ENCODE measurements at places on chromosomes 2 and 18. TPM values are rescaled to one million over a fixed set of nuclear protein-coding genes. Genes with fewer than 3 reads are reported as not detected.
A peak's percentile ranks its signal among the peaks of the same experiment; 100 is the strongest.

Gene PPIL3
- total RNA-seq = 19.2 TPM

Gene DSG1
- total RNA-seq = not detected

Gene HOXD13
- total RNA-seq = not detected

Gene RNF125
- total RNA-seq = 2.8 TPM

Gene LIMS2
- total RNA-seq = 5.0 TPM

Gene FRZB
- 0.79 TPM for total RNA-seq

Gene EPB41L5
- 23.2 TPM for total RNA-seq

Gene LOXL3
- total RNA-seq = 1.2 TPM

Gene TBR1
- under 0.01 TPM for total RNA-seq

DNA sequence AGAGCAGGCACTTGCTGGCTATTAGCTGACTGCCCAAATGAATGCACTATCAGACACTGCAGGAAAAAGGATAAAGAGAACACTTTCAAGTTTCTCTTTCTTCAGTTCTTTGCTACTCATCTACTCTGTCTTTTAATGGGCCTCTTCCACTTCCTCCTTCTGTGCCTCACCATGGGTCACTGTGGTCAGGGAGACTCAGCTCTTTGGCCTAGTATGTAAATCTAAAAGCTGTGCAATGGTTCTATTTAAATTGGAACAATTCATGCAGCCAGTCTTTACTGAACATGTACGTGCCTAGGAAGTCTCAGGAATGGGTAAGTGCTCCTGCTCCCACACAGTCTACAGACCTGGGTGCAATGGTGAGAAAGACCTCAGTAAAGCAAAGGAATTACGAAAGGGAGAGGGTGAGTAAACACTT lies 79.1 kb upstream of the DNMT3A start:
- DNase-seq = no peak

DNA sequence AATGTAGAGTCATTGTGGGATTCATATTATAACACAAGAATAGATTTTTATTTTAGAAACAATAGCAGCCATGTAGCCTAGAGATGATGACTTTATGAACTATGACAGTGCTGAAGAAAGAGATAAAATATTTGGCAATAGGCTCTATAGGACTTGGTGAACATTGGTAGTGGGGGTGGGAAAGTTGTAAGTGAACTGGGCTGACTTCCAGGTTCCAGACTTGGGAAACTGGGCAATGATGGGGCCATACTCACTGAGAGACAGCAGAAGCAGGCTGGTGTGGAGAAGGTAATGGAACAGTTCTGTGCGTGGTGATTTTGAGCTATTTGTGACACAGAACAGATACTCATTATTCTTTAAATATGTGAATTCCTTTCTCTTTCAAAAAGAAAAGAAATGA lies 470.3 kb upstream of the HNRNPA3 start:
- no peak for DNase-seq

- no peak for DNase-seq
Observed at GRCh38 chr2:73037947-73038585, 33.4 kb downstream of the SFXN5 start.

DNA sequence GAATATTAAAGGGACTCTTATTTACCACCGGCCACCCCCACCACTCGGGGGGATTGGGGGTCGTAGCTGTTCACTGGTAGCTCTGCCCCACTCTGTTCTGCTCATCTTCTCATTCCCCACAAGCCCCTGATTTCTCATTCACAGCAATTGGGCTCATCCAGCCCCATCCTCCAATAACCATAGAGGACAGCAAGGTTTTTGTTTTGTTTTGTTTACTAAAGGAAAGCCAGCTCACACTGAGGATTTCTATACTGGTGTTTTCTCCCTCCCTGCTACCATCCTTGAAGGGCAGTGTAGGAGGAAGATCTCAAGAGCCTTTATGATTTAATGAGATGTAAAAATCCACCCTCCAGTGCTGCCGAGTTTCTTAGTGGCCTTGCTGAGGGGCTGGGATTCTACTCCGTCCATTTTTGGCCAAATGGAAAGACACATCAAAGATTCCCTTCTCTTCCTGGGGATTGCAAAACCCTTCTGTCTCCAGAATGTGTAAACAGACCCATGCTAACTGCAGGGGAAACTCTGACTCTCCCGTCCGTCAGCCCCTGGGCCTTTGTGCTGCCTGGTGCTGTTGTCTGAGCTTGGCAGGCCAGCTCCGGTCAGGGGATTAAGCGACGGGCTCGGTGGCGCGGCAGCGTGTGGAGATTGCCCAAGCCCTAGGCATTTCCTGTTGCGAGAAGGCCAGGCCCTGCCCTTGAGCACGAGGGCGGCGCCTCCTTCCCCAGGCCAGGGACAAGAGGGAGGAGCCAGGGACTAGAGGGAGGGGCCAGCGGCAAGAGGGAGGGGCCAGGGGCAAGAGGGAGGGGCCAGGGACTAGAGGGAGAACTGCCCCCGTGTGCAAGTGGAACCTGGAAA lies 165.0 kb downstream of the ANTXR1 start:
- DNase-seq = peak; percentile 90

DNA sequence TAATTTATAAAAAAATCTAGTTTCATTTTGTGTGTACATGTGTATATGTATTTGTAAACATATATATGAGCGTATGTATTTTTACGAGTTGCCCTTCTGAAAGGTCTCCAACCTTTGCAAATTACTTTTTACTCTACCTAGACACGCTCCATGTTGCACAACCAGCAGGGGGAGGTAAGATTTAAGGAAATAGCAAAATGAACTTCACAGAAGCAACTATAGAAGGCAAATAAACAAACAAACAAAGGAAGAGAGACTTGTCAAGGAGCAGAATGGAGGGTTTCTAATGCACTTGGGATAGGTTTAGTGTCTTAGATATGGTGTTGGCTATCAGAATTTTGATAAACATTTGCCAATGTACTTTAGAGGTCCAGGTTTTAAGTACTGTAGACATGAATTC lies 820.5 kb upstream of the POU3F3 start:
- no peak for DNase-seq

GRCh38 chr2:161020437-161020836 lies 139.8 kb upstream of the TANK start:
- no peak for DNase-seq

DNA sequence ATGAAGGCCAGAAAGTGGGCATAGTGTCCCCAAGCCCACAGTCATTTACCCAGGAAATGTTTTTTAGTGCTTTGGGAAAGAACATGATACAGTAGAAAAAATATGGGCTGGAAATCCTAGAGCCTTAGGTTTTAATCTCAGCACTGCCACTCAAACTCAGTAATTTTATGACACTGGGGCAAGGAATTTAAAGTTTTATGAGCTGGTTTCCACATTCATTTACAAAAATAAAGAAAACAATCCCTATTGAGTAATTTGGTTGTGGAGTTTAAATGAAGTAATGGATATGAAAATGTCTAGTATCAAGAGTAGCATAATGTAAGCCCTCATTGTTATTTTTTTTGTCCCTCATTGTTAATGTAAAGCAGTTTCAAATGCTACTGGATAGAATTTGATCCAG lies 51.5 kb upstream of the FRZB start:
- DNase-seq = no peak

- no peak for DNase-seq
Observed at GRCh38 chr2:119352357-119352756, 14.3 kb downstream of the C2orf76 start.

DNA sequence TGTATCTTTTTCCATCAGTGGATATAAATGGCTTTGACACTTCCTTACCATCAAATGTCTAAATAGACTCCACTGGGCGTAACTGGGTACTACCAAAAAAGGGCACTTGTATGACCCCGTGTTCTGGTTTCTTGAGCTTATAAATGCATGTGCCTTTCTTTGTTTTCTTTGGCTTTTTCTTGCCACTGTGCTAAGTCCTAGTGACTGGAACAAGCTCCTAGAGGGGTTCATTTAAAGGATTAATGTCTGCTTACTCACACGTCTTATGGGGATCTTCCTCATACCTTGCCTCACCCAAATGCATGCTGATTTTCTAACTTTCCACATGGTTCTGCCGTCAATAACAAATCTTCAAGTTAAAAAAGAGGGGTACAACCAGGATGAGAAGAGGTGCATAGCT lies 19.8 kb upstream of the ZNF532 start:
- no peak for DNase-seq

DNA sequence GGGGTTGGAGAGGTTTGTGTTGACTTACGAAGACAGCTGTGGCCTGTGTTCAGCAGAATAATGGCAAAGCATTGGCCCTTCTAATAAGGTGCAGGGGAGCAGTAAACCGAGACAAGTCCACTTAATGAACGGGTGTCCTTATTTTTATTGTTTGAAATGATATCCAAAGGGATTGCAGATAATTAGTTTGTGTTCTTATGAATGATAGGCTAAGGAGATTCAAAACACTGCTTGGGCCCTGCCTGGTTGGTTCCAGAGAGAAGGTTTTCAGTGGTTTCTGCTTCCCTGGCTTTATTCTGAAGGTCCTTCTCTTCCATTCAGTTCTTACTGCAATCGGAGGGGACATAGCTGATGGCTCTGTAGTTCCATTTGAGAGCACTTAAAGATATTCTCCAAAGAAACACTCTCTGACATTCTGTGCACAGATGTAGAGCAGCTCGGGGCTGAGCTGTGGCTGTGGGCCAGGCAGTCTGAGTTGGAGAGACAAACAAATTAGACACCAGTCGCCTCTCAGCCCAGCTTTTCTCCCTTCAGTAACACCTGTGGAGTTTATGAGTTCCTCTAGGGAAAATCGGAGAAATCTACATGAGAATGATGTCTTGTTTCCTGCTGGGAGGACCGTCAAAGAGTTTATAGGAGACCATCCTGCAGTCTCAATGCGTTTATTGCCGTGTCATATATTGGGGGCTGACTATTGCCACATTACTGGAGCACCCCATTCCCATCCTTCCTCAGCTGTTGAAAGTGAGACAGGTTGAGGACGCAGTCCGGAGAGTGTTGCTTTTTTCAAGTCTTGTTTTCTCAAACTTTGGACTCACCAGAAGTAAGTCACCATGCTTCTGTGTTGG lies 6.5 kb downstream of the GREB1 start:
- no peak for DNase-seq

DNA sequence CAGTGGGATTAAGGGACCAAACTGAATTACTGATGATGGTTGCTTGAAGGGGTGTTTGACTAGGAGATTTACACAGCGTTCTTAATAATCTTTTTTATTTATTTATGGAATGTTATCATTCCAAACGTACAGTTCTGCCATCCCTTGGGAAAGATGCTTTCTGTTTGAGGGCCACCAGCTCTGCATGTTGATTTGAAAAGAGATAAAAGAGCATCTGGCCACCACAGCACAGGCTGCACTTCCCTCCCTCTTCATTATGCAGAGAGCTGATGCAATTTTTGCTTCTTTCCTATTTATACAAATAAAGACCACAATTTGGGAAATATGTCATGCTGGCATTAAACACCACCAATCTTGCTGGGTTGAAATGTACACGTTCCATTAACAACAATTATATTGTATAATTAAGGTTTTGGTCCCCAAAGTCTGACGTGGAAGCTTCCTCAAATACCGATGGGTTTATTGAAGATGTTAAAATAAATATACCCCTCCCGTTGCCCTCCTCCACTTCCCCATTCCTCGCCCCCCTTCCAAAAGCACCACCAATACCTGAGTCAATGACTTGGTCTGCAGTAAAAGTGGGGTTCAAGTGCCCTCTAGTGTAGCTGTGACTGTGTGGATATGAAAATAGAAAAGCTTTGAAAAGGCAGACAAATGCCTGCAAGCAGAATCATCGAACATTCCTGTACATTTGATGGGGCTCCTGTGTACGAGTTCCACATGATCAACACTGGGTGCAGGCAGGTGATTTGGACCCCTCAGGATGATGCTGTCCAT lies 211.9 kb downstream of the HRH4 start:
- DNase-seq = no peak

GRCh38 chr2:98935777-98936352 lies at the start of gene CRACDL:
CRACDL (minus strand) TSS chr2:98936225; CDS start chr2:98846800, 89,425 bp downstream.
- peak; percentile 55 for DNase-seq

DNA sequence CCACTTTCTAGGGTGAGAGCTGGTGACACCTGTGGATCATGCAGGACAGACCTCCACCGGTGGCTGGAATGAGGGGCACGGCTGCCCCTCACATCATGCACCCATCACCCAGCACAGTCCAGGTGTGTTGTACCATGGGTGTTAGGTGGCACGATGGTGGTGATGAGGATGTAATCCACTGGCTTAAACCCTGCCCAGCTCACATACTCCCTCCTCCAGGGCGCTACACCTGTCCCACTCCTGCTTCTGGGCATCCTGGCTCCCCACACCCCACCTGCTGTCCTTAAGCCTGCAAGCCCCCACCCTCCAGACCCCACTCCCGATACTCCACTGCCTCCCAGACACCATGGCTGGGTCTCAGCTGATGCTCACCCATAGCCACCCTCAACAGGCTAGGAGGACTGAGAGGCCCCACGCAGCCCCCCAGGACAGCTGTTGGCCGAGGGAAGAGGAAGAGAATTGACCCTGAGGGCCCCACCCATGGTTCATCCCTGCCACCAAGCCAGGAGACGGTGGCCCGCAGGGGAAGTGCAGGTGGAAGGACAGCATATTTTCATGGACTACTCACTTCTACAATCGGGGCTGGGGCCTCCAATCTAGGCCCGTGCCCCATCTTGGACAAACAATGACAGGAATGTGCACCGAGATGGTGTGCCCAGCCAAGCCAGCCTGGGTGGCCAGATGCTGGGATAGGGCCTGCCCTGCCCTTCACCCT lies 34.3 kb downstream of the MAL start:
- DNase-seq = no peak

GRCh38 chr2:189516546-189516945 lies 64.0 kb downstream of the SLC40A1 start:
- DNase-seq = no peak

- peak; percentile 68 for DNase-seq
Observed at GRCh38 chr2:136116151-136116812, 1.7 kb downstream of the CXCR4 start.

GRCh38 chr18:62389761-62390481 lies 64.8 kb downstream of the TNFRSF11A start:
- no peak for DNase-seq
